ENCODE measurements at places on chromosomes 2 and 18.

- DNase-seq = no peak
Measured at GRCh38 chr18:44961288-44961995, 280.8 kb downstream of the SETBP1 start.

DNA sequence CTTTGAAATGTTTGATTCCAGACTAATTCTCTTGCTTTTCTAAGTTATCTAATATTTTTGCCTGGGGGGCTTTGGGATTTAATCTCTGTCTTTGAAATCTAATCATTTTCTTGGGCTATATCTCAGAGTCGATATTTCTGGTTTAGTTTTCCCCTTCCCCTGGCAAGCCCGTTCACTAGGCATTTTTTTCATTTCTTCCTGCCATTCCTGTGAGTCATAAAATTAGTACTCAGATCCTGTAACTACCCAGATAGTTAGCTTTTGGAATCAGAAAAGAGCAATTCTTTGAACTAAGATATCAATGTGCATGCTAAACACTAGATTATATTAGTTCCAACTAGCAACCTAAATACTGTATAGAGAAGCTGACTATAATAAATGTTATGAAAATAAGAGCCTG, 29.4 kb upstream of the RNF149 start:
- peak; percentile 50 for DNase-seq

GRCh38 chr2:23617811-23618215, 232.8 kb downstream of the KLHL29 start:
- no peak for DNase-seq

DNA sequence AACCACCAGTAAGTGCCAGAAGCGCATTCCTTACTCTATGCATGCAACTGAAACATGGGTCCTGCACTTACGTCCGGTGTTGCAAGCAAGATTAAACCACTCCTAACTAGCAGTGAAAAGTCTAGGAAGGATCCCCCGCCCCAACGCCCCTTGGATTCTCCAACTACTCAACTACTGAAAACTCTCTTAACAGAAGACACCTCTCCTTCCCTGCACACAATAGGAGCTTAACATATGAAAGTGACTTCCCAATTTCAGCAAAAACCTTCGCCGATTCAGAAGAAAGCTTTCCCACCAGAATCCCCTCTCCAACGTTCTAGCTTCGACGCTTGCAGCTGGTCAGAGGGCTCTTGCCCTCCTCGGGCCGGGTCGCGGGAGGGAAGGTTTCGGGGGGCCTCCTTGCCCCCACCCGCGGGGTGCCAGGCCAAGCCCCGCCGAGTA, 578 bp downstream of the IWS1 start:
- DNase-seq = peak; percentile 47

GRCh38 chr18:7096838-7097237, 20.8 kb downstream of the LAMA1 start:
- no peak for DNase-seq

GRCh38 chr2:65800998-65801397, 368.6 kb upstream of the SPRED2 start:
- peak; percentile 4 for DNase-seq

DNA sequence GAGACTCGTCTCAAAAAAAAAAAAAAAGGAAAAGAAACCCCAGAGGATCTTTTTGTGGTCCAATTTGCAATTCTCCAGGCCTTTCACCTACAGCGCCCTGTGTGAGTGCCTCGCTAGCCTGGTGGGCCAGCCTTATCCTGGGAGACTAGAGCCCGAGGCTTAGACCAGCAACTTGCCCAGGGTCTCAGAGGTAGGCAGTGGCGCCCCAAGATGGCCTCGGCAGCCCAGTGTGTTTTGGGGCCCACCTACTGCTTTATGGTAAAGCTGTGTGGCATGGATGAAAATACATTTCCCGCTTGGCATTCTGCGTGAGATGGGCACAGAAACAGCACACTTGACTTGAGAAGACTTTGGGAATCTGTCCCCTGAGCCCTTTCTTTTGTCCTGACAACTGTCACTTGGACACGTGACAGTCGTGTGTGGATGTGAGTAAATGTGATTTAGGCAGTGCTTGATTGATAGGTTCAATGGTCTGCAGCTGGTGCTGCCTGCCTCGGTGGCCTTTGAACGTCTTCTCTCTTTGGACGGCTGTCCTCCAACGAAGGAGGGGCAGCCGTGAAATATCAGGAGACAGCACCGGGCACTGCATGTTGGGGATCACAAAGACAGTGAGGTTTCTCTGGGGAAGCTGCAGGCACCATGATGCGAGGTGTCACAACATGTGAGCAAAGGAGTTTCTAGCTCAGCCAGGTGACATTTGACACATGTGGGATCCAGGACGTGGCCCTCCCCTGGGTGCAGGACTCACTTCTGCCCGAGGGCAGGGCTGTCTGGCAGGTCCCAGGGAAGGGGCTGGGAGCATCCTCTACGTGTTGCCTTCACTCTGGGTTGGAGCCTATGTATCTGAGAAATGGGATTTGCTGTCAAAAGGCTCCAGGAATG, 209.5 kb upstream of the TWIST2 start:
- no peak for DNase-seq

GRCh38 chr2:156339865-156340264, 7.3 kb upstream of the NR4A2 start:
- DNase-seq = no peak

- no peak for DNase-seq
Measured at GRCh38 chr2:69621440-69621839, 22.1 kb downstream of the AAK1 start.

DNA sequence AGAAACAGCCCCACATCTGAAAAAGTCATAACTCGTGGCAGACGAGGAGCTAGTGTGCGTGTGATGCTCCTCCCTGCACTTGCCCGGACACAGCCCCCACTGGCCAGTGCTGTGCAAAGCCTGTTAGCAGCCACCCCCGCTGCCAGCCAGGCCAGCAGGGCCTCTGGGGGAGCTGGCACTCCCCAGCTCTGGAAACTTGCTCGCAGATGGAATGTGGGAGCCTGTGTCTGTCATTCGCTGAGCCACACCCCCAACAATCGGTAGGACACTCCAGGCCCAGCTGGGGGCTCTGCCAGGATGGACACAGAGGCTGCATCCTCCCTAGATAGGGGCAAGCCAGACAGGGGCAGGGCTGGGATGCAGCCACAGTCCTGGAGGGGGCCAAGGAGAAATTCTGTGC, 62.4 kb upstream of the ATG16L1 start:
- no peak for DNase-seq

GRCh38 chr2:46780801-46781445, 134.7 kb downstream of the MCFD2 start:
- DNase-seq = no peak

- DNase-seq = no peak
Measured at GRCh38 chr2:15732341-15733077, 140.8 kb downstream of the DDX1 start.

DNA sequence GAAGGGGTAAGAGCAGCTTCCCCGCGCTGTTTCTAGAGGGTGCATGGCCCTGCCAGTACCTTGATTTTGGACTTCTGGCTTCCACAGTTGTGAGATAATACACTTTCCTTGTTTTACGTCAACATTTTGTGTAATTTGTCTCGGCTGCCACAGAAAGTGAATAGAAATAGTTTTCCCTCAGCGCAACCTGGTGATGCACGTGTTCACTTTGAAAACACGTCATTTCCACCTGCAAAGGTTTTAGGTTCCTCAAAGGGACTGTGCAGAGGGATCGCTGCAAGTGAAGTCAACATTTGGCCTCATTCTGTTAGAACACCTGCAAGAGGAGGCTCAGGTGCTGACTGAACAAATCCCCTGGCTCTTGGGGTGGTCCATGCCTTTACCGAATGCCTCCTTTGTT, 71.7 kb downstream of the LONRF2 start:
- no peak for DNase-seq

GRCh38 chr2:26993768-26994167, 23.3 kb downstream of the MAPRE3 start:
- DNase-seq = no peak

- peak; percentile 49 for DNase-seq
Measured at GRCh38 chr2:58620093-58620492, 379.0 kb upstream of the FANCL start.

GRCh38 chr2:190649798-190650390, 1.0 kb downstream of the NAB1 start:
- DNase-seq = peak; percentile 35

DNA sequence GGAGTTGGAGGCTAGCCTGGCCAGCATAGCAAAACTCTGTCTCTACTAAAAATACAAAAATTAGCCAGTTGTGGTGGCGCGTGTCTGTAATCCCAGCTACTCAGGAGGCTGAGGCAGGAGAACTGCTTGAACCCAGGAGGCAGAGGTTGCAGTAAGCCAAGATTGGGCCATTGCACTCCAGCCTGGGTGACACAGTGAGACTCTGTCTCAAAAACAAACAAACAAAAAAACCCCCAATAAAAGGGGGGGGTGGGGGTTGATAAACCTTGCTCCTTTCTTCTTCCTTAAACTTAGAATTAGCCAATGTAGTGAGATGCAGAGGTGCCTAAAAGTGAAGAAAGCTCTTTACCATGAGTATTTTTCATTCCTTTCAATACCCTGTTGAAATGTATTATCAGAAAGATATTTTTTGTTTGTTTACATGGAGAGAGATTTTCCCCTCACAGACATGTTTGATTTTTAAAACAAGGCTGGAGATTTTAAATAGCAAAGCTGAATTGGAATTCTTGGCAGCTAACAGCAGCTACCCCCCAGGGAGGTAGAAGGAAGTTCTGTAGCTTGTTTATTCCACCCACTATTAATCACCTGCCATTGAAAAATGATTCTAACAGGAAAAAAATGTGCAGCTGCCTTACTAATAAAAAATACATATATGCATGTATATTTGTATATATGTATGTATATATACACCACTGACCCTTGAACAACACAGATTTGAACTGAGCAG, 48.6 kb downstream of the GYPC start:
- DNase-seq = peak; percentile 48

DNA sequence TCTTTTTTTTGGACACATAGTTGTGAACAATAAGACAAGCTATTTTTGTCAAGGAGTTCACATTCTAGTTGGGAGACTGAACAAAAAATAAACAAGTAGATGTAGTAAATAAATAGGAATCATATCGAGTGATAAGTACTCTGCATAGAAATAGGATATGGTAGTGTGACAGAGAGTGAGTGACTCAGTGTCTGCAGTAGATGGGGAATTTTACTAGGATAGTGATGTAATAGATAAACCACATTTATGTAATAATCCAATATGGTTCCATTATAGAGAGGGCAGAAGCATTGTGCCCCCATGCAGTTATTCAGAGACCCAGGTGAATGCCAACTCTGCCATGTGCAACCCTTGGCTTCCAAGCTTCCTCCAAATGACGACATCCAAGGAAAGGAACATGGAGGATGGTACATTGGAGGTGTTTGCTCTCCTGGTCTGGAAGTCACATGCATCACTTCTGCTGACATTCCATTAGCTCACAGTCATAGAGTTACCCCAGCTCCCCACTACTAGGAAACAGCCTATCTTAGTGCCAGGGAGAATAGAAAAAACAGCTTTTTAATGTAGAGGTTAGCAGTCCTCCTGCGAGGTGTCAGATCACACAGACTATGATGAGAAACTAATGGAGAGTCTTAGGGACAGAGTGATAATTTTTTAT, 595.4 kb downstream of the NYAP2 start:
- DNase-seq = peak; percentile 54

DNA sequence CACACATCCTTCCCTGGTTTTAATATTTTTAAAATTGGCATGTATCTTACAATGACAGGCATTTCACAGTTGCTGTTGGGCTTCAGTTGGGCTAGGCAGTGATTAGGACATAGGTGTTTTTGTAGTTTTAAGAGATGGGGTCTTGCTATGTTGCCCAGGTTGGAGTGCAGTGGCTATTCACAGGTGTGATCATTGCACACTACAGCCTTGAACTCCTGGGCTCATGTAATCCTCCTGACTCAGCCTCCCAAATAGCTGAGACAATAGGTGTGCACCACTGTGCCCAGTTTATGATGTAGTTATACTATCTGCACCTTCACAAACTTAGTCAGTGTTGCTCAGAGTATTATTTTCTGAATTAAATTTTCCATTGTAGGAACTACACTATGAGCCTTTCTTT, 43.3 kb downstream of the PCARE start:
- DNase-seq = no peak

DNA sequence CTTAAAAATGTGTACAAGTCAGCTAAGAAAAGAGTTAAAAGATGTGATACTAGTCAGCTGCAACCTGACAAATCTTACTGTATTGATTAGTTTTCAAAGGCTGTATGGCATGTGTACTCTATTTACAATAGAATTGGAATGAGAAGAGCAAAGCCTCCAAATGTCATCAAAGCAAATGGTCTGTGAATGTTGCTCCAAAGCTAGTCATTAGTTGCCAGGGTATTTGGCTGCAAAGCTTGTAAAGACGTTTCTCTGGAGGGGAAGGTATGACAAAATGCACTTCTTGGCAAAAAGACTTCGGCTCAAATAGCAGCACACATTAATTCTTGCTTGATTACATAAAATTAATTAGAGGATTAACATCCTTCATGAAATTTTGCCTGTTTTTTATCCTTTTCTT, 59.3 kb downstream of the ETAA1 start:
- DNase-seq = no peak

GRCh38 chr2:64617631-64618151, 36.0 kb downstream of the SERTAD2 start:
- DNase-seq = no peak

DNA sequence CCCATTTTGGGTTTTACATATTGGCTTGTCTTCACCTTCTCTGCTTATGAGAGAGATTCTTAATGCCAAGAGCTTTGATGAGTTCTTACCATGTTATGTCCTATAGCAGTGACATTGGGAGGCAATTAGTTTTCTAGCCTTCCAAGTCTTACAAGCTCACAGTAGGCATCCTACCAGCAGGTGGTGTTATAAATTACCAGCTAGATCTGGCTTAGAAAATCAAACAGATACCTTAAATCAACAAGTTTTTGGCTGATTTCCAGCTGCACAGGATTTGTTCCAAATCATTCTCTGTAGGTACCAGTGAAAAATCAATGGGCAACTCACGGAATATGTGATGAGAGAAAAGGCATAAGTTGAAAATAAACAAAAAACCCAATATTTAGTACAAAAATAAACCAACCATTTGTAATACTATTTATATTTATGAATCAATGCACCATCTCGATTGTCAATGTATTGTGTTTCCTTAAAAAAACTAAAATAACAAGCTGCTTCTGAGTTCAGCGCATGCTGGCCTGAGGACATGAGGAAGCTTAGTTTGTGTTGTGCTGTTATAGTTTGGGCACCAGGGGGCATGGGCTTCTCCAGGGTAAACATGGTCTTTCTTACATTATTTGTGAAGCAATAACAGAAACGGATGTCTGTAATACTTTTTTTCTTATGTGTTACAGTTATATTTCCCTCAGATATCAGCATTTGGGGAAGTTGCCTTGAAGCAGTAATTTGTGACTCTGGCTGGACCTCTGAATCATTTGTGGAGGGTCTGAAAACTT, 34.1 kb upstream of the NXPH2 start:
- no peak for DNase-seq

Measured in fibroblast of skin of right biceps (primary cell).